ENCODE measurements at places on chromosomes 16 and 17. TPM values are rescaled to one million over a fixed set of nuclear protein-coding genes. Genes with fewer than 3 reads are reported as not detected.

Gene KRT12
- not detected for total RNA-seq

Gene TCAP
- total RNA-seq = 1.2 TPM

Gene ARL5C
- total RNA-seq = not detected

Gene CPHXL2
- total RNA-seq = not detected

Gene ACTG1
- total RNA-seq = 4,184 TPM

Gene GAS7
- total RNA-seq = 7.0 TPM

Gene TBC1D3B
- 8.9 TPM for total RNA-seq

Gene CEP295NL
- 1.4 TPM for total RNA-seq

- DNase-seq = no peak
- H3K27ac ChIP-seq = no peak overlapping the region
- peaks cover 48% of the 10 kb centered on the region for H3K36me3 ChIP-seq
- peak overlapping the region; percentile 6 for H3K4me3 ChIP-seq
- peaks cover 6% of the 10 kb centered on the region for H3K27me3 ChIP-seq
Observed at GRCh38 chr17:64055183-64056142, 35.0 kb upstream of the ICAM2 start.

DNA sequence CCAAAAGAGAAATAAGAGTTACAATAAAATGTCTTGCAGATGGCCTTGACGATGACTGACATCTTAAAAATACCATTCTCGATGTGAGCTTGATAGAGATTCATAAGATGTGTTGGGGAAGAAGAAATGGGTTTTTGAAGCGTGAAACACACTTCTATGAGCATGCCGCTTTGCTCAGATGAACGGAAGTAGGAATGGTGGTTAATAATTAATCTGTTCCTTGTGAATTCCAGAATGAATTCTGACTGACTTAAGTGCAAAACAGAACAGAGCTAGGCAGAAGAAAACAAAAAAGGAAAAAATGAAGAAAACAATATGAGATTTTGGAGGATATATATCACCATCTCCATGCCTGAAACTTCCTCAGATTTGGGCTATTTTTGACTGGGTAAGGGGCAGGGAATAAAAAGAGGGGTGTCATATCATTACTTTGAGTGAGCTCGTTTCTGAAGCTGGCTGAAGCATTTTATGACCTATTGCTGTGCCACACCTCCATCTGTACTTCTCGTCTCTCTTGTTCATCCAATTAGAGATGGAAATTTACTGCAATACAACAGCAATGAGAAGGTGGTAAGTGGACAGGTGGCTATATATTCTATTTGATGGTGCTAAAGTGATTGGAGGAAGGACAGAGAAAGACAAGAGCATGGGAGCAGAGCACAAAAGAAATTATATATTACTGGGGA is 1152.0 kb upstream of the CDH8 start:
- no peaks in the 10 kb centered on the region for H3K4me1 ChIP-seq
- H3K36me3 ChIP-seq = no peaks in the 10 kb centered on the region
- no peak overlapping the region for H3K27ac ChIP-seq
- H3K27me3 ChIP-seq = peaks cover 2% of the 10 kb centered on the region
- H3K4me3 ChIP-seq = no peak overlapping the region

- DNase-seq = no peak
- H3K27me3 ChIP-seq = peaks cover 6% of the 10 kb centered on the region
- H3K4me3 ChIP-seq = no peak overlapping the region
- peaks cover 8% of the 10 kb centered on the region for H3K4me1 ChIP-seq
Observed at GRCh38 chr17:39144416-39144840, 7.0 kb downstream of the PLXDC1 start.

GRCh38 chr17:37567538-37567937 is 41.7 kb downstream of the SYNRG start:
- DNase-seq = no peak
- peaks cover 38% of the 10 kb centered on the region for H3K36me3 ChIP-seq
- H3K27me3 ChIP-seq = no peaks in the 10 kb centered on the region

DNA sequence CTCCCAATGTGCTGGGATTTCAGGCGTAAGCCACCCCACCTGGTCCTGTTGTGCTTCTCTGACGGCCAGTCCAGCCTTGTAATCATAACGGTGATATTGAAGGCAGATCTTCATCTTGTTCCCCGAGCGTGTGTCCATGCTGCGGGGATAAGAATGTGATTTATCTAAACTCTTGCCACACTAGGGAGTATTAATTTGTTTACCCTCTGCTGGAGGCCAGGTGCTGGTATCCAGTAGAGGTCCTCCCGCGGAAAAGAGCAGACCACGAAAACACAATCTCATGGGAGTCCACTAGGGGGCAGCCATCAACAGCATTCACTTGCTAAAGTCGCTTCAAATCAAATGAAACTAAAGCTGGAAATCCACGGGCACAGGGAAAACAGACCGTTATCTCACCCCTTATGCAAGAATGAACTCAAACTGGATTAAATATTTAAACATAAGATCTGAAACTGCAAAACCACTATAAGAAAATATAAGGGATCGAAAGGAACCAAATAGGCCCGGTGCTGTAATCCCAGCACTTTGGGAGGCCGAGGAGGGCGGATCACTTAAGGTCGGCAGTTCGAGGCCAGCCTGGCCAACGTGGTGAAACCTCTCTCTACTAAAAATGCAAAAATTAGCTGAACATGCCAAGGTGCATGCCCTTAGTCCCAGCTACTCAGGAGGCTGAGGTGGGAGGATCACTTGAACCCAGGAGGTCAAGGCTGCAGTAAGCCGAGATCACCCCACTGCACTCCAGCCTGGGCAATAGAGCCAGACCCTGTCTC is 22.3 kb upstream of the RBBP6 start:
- H3K27me3 ChIP-seq = peaks cover 1% of the 10 kb centered on the region
- H3K4me3 ChIP-seq = no peak overlapping the region
- H3K27ac ChIP-seq = no peak overlapping the region
- no peaks in the 10 kb centered on the region for H3K4me1 ChIP-seq
- no peaks in the 10 kb centered on the region for H3K36me3 ChIP-seq

- no peaks in the 10 kb centered on the region for H3K36me3 ChIP-seq
- no peaks in the 10 kb centered on the region for H3K4me1 ChIP-seq
- DNase-seq = no peak
- no peak overlapping the region for H3K4me3 ChIP-seq
- H3K27me3 ChIP-seq = peaks cover 3% of the 10 kb centered on the region
Observed at GRCh38 chr16:86809458-86809955, 231.2 kb downstream of the FOXL1 start.

- no peak overlapping the region for H3K4me3 ChIP-seq
- no peak for DNase-seq
- H3K27me3 ChIP-seq = peaks cover 8% of the 10 kb centered on the region
- H3K36me3 ChIP-seq = peaks cover 4% of the 10 kb centered on the region
Observed at GRCh38 chr17:50161911-50162288, 3.9 kb upstream of the SGCA start.

DNA sequence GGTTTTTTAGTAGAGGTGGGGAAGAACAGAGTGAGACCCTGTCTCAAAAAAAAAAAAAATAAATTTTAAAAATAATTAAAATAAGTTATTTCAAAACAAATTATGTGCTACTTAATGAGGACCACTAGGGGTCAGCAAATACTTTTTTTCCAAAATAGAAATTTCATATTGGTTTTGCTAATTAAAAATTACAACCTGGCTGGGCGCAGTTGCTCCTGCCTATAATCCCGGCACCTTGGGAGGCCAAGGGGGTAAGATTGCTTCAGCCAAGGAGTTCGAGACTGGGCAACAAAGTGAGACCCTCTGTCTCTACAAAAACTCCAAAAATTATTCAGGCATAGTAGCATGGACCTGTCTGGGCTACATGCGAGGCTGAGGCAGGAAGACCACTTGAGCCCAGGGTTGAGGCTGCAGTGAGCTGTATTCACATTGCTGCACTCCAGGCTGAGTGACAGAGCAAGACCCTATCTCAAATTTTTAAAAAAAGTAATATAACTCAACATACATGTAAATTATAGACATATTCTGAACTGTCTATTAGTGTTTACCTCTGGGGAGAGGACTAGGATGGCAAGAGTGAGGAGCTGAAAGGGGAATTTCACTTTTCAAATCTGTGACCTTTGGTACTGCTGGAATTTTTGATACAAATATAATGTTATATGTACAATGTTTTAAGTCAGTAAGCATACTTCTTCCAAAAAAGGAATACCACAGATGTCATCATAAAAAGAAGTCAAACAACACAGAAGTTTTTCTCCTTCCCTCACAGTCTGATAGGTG is 8.1 kb downstream of the MEIOB start:
- no peak overlapping the region for H3K4me3 ChIP-seq
- H3K27ac ChIP-seq = no peak overlapping the region
- no peak for DNase-seq
- no peaks in the 10 kb centered on the region for H3K27me3 ChIP-seq

- no peak overlapping the region for H3K4me3 ChIP-seq
- H3K27ac ChIP-seq = no peak overlapping the region
- DNase-seq = no peak
- no peaks in the 10 kb centered on the region for H3K27me3 ChIP-seq
- peaks cover 3% of the 10 kb centered on the region for H3K4me1 ChIP-seq
Observed at GRCh38 chr17:45190503-45191255, 29.0 kb downstream of the HEXIM2 start.

- DNase-seq = no peak
- peaks cover 4% of the 10 kb centered on the region for H3K36me3 ChIP-seq
- no peak overlapping the region for H3K27ac ChIP-seq
- H3K4me3 ChIP-seq = no peak overlapping the region
- peaks cover 39% of the 10 kb centered on the region for H3K4me1 ChIP-seq
Observed at GRCh38 chr17:62899361-62899760, 66.7 kb upstream of the TANC2 start.

DNA sequence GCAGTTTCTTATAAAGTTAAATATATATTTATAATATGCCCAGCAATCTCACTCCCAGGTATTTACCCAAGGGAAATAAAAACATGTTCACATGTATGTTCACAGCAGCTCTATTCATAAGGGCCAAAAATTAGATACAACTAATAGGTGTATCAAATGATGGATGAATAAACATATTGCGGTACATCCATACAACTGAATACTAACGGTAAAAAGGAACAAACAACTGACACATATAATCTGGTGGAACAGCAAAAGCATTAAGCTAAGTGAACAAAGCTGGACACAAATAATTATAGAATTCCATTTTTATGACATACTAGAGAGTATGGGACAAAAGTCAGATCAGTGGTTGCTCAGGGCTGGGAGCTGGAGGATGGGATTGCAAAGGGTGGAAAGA is 74.7 kb downstream of the CACNG1 start:
- H3K27me3 ChIP-seq = peaks cover 1% of the 10 kb centered on the region
- peaks cover 10% of the 10 kb centered on the region for H3K36me3 ChIP-seq
- H3K27ac ChIP-seq = no peak overlapping the region
- DNase-seq = no peak
- H3K4me3 ChIP-seq = no peak overlapping the region

GRCh38 chr17:27449541-27449940 is 6.7 kb upstream of the KSR1 start:
- H3K27ac ChIP-seq = no peak overlapping the region
- no peaks in the 10 kb centered on the region for H3K4me1 ChIP-seq
- no peak for DNase-seq
- H3K36me3 ChIP-seq = no peaks in the 10 kb centered on the region
- H3K27me3 ChIP-seq = peaks cover 6% of the 10 kb centered on the region

GRCh38 chr17:16304830-16305229 is 48.4 kb downstream of the CENPV start:
- peaks cover 7% of the 10 kb centered on the region for H3K36me3 ChIP-seq
- DNase-seq = peak; percentile 26
- no peak overlapping the region for H3K4me3 ChIP-seq
- H3K27ac ChIP-seq = no peak overlapping the region
- H3K27me3 ChIP-seq = no peaks in the 10 kb centered on the region
- no peaks in the 10 kb centered on the region for H3K4me1 ChIP-seq

- H3K27me3 ChIP-seq = peaks cover 6% of the 10 kb centered on the region
- H3K4me1 ChIP-seq = peaks cover 3% of the 10 kb centered on the region
- H3K27ac ChIP-seq = no peak overlapping the region
- no peak overlapping the region for H3K4me3 ChIP-seq
- no peak for DNase-seq
- no peaks in the 10 kb centered on the region for H3K36me3 ChIP-seq
Observed at GRCh38 chr16:9778849-9779248, 403.4 kb downstream of the GRIN2A start.

- DNase-seq = no peak
- no peak overlapping the region for H3K4me3 ChIP-seq
- no peaks in the 10 kb centered on the region for H3K4me1 ChIP-seq
- no peaks in the 10 kb centered on the region for H3K27me3 ChIP-seq
Observed at GRCh38 chr17:63809970-63810369, 17.3 kb upstream of the PSMC5 start.

DNA sequence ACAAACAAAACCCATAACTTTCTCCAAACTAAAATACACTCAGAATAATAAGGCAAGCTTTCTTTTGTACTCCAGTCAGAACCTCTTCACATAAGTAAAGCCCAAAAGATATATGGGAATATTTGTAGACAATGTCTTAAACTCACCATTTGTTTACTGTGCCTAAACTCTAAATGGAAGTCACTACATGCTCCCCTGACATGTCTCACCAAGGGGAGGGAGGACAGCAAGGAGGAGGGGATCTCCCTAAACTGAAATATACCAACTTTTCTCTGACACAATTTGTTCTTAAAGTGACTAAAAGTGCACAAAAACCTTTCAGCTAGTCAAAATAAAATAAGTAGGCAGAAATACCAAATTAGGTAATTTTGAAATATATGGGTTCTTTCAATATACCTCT is 38.5 kb downstream of the GRB7 start:
- DNase-seq = no peak
- H3K4me1 ChIP-seq = peaks cover 14% of the 10 kb centered on the region
- H3K36me3 ChIP-seq = no peaks in the 10 kb centered on the region
- no peaks in the 10 kb centered on the region for H3K27me3 ChIP-seq
- no peak overlapping the region for H3K4me3 ChIP-seq
- H3K27ac ChIP-seq = no peak overlapping the region

DNA sequence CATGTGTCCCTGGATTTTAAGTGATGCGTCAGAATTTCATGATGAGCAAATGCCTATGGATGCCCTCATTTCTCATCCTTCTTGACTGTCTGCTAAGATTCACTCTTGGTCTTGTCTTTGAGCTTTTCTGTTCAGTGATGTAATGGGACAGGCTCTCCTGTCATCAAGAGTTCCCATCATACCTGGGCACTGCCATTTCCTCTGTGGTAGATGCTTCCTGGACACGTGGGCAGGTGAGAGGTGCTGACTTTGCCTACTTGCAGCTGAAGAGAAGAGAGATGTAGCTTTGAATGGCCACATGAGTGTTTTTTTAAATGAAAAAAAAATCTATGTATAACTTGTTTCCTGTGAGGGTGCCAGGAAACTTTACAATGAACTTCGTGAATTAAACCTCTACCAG is 557.7 kb downstream of the MAF start:
- peaks cover 2% of the 10 kb centered on the region for H3K4me1 ChIP-seq
- no peaks in the 10 kb centered on the region for H3K27me3 ChIP-seq
- DNase-seq = no peak

DNA sequence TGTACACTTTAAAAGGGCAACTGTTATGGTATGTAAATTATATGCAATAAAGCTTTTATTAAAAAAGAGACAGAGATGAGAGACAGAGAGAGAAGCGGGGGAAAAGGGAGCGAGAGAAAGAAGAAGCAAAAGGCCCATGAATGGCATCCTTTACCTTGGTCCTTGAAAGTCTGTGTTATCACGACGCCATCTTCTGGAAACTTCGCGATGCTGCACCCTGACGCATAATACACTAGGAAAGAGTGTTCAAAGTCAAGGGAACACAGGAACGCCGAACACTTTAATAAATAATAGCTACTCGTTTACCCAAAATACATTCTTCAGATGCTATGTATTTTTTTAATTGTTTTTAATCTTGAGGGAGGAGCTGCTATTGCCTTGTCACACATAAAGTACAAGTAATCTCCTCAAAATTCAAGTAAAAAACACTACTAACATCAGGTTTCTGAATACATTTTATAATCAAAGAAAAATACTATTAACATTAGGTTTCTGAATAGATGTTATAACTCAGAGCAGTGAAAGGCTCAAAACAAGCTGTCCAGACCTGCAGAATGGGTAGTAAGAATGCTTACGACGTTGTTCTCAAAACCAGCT is 23.0 kb upstream of the SLC38A8 start:
- no peaks in the 10 kb centered on the region for H3K27me3 ChIP-seq
- no peak overlapping the region for H3K27ac ChIP-seq
- peaks cover 33% of the 10 kb centered on the region for H3K36me3 ChIP-seq
- no peak overlapping the region for H3K4me3 ChIP-seq
- H3K4me1 ChIP-seq = no peaks in the 10 kb centered on the region
